ENCODE measurements at places on chromosomes 1 and 21. TPM values are rescaled to one million over a fixed set of nuclear protein-coding genes. Genes with fewer than 3 reads are reported as not detected.

GRCh38 chr1:163980394-163980793 lies 578.6 kb upstream of the PBX1 start:
- H3K4me3 ChIP-seq: no peak overlapping the region
- H3K27ac ChIP-seq: no peak overlapping the region
- no peaks in the 10 kb centered on the region for H3K36me3 ChIP-seq
- no peak for DNase-seq
- no peaks in the 10 kb centered on the region for H3K27me3 ChIP-seq

- no peaks in the 10 kb centered on the region for H3K27me3 ChIP-seq
- no peak for DNase-seq
- H3K36me3 ChIP-seq: no peaks in the 10 kb centered on the region
- no peaks in the 10 kb centered on the region for H3K4me1 ChIP-seq
- no peak overlapping the region for H3K27ac ChIP-seq
Measured at GRCh38 chr1:228218513-228219244, 10.8 kb downstream of the OBSCN start.

DNA sequence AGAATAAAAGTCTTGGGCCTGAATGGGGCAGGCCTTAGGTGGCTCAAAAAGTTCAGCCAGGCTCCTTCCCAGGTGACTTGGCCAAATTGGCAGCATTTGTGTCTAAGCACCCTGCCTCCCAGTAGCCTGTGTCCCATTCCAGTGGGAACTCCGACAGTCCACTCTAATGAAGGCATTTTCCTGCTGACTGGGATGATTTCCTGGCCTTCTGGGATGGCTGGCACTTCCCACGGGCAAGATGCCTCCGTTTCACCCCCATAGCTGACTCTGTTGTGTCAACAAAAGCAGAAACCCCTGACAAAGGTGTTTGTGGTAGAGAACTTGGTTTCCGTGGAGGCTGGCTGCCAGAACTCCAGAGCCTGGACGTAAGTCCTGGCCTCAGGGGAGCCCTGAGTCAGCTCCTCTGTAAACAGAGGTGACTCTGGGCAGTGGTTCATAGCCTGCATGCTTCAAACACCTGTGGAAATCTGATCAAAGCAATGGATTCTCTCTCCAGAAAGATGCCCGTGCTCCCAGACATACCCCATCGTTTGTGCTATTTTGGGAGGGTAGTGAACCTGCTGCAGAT lies 36.6 kb downstream of the WNT3A start:
- no peaks in the 10 kb centered on the region for H3K36me3 ChIP-seq
- no peaks in the 10 kb centered on the region for H3K4me1 ChIP-seq
- peaks cover 9% of the 10 kb centered on the region for H3K27me3 ChIP-seq
- H3K4me3 ChIP-seq: no peak overlapping the region

DNA sequence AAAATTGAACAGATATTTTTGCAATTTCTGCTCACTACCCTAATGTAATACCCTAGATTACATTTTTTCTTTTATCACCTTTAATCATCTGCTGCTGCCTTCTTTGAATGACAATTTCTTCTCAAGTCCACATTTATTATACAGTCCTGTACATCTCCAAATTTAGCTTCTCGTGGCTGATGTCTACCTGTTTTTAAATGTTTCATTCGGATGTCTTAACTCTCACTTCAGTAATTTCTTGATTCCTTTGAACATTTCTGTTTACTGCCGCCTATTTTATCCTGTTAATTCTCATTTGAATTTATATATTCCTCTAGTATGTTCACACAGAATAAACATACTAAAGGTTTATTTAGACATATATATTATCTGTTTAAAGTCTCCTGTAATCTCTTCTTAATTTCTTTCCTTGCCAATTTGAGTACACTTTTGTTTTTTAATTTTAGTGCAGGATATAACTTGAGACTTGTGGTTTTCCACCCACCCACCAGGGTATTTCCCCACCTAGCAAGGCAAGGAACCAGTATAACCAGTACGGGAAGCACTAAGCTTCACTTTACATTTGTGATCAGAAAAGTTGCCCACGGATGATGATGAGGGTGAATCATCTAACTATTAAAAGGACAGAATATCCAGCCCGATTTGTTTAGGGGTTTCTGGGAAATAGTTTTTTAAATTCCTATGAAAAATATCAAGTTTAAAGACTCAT lies 12.7 kb downstream of the INSL5 start:
- no peak for DNase-seq
- peaks cover 10% of the 10 kb centered on the region for H3K4me1 ChIP-seq
- no peak overlapping the region for H3K27ac ChIP-seq

DNA sequence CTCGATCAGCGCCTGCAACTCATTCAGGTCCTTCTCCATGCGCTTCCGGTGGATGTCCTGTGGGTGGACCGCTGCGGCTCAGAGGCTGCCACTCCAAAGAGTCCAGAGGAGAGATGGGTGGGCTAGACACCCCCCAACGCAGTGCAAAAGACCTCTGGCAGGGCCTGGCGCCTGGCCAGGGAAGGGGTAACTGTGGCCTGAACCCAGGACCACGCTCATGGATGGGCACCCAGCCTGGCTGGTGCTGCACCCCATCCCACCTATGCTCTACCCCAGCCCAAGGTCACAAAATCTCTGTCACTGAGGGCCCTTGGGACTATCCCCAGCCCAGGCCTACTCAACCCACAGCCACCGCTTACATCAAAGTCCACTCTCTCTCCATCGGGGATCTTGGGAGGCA lies 12.2 kb downstream of the TNNT2 start:
- H3K4me3 ChIP-seq: no peak overlapping the region
- no peaks in the 10 kb centered on the region for H3K4me1 ChIP-seq
- DNase-seq: no peak
- no peak overlapping the region for H3K27ac ChIP-seq
- H3K27me3 ChIP-seq: no peaks in the 10 kb centered on the region
- no peaks in the 10 kb centered on the region for H3K36me3 ChIP-seq

- DNase-seq: no peak
- no peak overlapping the region for H3K4me3 ChIP-seq
- no peaks in the 10 kb centered on the region for H3K36me3 ChIP-seq
- H3K27ac ChIP-seq: no peak overlapping the region
- no peaks in the 10 kb centered on the region for H3K27me3 ChIP-seq
Measured at GRCh38 chr1:165892935-165893334, 65.5 kb downstream of the UCK2 start.

- H3K27me3 ChIP-seq: no peaks in the 10 kb centered on the region
- no peak for DNase-seq
- H3K36me3 ChIP-seq: no peaks in the 10 kb centered on the region
- H3K4me3 ChIP-seq: no peak overlapping the region
- H3K4me1 ChIP-seq: peaks cover 7% of the 10 kb centered on the region
Measured at GRCh38 chr1:110676970-110677369, 2.2 kb upstream of the KCNA3 start.

DNA sequence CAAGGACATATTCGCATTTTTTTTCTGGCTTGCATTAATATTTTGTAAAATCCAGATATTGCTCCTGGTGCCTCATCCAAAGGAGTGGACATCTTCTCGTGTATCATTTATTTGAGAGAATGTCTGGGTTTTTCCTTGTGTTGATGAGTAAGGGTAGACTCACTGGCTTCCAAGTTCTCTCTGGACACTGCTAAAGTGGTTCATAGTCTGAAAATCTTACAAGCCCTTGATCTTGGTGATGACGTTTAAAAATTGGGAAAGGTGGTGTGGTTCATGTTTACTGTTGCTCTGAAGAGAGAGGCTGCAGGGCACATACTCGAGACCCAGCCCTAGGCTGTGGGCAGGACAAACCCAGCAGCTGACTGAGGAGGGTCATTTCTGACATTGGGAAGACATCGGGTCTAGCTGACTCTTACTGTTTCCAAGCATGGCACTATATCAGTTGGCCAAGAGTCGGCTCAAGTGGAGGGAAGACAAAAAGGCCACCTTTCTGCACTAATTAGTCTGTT lies 296.2 kb downstream of the LMX1A start:
- no peak overlapping the region for H3K4me3 ChIP-seq
- H3K36me3 ChIP-seq: no peaks in the 10 kb centered on the region
- no peak for DNase-seq
- H3K27ac ChIP-seq: no peak overlapping the region

SPRR1B gene
- total RNA-seq: not detected

F5 gene
- 72.2 TPM for total RNA-seq

ESRRG gene
- total RNA-seq: not detected

BRINP3 gene
- total RNA-seq: not detected

ORC1 gene
- total RNA-seq: 39.8 TPM

CSMD2 gene
- total RNA-seq: not detected

All from CD8-positive, alpha-beta memory T cell (primary cell).